Activated CD4-positive, alpha-beta T cell treated with anti-CD3 and anti-CD28 coated beads, Interleukin-2, amount 50 U/mL, for 4 hours (primary cell): ENCODE measurements at places on chromosomes 5 and 9.

- no peak for DNase-seq
Measured at GRCh38 chr9:118003240-118003639, 299.0 kb downstream of the TLR4 start.

DNA sequence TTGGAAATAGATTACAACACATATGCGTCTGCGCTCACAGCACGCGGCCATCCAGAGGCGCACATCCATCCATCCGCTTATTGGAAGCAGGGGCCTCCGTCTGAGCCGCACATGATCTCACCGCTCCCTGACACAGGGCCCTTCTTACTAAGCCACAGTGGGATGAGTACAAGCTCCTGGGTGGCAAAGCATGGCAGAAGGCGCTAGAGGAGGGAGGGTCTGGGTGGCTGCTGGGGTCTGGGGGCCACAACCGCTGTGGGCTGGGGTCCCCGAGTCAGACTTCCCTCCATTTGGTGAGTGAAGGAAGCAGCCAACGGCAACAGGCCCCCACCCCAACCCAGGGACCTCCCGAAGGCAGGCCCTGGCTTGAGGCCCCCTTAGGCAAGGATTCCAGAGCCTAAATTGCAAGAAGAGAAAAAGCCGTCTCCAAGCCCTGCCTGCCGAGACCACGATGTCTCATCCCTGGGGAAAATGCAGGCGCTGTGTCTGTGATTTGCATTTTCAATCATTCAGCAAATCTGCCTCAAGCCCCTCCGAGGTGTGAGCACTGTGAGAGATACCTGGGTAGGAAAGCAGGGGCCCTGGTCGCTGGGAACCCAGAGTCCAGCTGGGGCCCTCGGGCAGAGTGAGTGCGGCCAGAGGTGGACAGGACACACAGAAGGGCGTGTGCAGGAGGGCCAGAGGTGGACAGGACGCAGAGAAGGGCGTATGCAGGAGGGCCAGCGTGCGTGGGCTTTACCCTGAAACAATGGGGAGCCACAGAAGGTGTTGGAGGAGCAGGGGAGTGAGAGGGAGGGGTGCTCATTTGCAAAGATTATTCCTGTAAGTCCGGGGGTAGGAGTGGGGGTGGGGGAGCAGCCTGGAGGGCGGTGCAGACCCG, 135.7 kb downstream of the OLFM1 start:
- DNase-seq = no peak

GRCh38 chr5:107514305-107514704, 156.4 kb downstream of the EFNA5 start:
- DNase-seq = no peak

- DNase-seq = no peak
Measured at GRCh38 chr9:71955300-71955915, 44.0 kb downstream of the C9orf85 start.

DNA sequence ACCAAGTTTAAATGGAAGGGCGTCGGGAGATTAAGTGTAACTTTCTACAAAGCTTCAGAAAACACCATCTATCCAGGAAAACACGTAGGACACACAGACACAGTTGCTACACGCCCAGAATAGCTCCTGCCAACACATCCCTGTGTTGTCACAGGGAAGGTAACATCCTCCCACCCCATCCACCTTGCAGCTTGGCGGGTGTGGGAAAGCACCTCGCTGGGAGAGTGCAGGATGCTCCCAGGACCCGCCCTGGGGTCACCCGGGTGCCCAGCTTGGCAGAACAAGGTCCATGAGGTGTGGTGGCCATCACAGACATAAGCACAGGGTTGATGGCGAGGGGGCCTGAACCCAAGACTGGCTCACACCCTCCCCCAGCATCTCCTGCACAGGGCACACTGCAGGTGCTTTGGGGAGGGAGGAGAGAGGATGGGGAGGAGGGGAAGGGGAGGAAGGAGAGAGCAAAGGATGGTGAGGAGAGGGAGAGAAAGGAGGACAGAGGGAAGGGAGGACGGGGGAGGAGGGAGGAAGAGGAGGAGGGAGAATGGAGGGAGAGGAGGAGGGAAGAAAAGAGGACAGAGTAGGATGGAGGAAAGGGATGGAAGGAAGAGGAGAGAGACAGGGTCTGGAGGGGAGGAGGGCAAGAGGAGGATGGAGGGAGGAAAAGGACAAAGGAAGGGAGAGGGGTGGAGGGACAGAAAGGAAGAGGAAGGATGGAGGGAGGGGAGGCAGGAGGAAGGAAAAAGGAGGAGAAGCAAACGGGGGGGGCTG, 37.2 kb downstream of the GOLM1 start:
- DNase-seq = no peak

GRCh38 chr5:1199649-1200494, 1.5 kb upstream of the SLC6A19 start:
- no peak for DNase-seq

DNA sequence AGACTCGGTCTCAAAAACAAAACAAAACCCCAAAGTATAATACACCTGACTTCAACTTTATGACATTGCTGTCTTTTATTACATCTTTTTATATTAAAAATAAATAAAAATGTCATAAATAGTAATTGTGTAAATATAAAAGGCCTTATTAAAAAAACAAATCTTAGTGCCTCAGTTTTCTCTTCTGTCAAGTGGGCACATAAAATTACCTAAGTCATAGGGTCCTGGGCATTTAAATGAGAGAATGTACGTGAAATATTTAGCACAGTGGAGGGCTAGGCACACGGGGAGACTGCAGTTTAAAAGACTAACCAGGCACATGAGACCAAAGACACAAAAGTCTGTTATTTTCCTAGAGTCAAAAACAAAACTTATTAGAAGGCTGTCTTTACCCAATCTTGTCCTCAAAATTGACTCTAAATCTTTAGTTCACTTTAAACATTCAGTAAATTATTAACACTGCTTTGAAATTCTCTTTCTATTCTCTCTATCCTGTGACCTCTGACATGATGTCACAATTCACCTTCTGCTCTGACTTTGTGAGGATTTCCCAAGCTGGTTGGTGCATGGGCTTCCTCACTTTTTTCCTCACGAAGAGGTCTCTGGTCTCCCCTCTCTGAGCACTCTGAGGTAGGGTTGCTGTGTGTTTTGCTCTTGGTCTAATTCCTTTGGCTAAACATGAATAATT, 2.5 kb upstream of the RNF14 start:
- DNase-seq = no peak

- DNase-seq = no peak
Measured at GRCh38 chr9:81047280-81047679, 642.1 kb downstream of the TLE1 start.

- DNase-seq = no peak
Measured at GRCh38 chr5:107557051-107557658, 113.6 kb downstream of the EFNA5 start.

GRCh38 chr9:95085861-95086563, 231.5 kb downstream of the FANCC start:
- DNase-seq = no peak

DNA sequence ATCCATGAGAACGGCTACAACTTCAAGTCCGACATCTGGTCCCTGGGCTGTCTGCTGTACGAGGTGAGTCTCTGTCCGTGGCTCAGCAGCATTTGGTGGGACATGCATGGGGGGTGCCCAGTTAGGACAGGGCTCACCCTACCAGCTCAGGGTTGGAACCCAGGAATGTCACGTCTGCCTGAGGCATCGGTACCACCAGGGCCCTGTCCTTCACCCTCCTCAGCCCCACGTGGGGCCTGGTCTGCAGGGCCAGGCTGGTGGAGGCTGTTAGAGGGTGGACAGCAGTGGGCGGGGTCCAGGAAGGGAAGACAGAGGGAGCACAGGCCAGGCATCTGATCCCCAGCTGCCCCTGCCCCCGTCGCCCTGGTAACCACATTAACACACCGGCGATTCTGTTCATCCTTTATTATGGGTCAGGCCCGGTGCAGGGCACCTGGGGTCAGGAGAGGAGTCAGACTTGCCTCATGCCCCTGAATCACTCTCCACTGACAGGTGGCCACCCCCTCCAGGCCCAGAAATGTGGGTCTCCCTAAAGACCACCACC, 75.6 kb downstream of the PSMB7 start:
- DNase-seq = no peak

GRCh38 chr5:132232465-132232864, 4.8 kb upstream of the P4HA2 start:
- DNase-seq = no peak

DNA sequence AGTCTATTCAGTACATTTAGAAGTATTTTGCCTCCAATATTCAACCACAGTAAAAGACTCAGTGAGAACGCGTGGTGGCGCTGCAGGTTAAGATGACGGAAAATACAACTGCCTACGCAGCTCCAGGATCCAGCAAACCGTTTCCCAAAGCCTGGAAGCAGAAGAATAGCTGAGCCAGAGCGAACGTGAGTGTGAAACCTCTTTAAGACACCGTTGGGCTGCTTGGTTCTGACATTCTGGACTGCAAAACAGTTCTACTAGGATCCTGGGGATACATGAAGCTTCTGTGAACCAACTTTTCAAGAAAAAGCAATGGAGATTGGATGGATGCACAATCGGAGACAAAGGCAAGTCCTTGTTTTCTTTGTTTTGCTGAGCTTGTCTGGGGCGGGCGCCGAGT, at the start of gene PCDHB16:
Gene PCDHB16, plus strand, starts transcription at position 140 of the 400 bp plus-strand sequence. Its CDS starts 173 bp downstream, at position 313.
- DNase-seq = no peak

DNA sequence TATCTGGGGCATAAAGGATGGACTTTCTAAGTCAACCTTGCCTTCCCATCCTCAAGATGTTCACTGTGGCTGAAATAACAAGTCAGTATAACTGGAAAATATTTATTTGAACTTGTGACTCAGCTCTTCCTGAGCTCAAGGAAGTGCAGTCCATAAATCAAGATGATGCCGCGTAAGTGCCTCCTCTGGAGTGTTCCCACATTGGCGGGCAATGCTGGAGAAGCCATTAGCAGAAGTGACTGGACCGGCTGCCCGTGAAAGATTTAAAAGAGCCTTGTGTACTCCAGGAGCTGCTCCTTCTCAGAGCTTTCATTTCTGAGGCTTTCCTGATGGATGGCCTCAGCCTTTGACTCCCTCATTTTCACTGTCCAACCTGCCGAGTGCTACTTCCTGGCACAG, 17.4 kb downstream of the TMOD1 start:
- no peak for DNase-seq

DNA sequence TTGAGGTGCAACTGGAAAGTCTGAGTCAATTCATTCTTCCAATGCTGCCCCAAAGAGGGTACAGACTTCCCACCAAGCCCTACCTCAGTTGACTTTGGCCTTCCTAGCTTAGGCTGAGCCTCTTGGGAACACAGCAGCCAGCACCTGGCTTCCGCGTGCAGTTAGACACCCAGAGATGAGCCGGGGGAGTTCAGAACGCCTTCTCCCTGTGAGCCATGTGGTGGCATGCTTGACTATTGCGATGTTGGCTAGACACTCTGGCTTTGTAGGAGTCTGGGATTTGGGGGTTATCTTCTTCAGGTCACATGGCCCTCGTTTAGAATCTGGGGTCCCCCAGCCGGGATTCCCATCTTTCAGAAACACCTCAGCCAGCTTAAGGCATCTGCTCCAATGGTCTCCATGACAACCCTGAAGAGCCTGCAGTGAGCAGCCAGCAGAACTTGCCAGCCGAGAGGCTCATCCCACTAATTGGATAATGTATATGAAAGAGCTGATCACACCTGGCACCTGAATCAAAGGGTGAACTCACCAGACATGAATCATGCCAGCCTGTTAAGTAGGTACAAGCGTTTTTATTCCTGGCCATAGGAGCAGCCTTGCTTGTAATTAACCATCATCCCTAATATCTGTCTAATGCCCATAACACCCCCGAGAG, 167.5 kb downstream of the SYK start:
- DNase-seq = no peak

DNA sequence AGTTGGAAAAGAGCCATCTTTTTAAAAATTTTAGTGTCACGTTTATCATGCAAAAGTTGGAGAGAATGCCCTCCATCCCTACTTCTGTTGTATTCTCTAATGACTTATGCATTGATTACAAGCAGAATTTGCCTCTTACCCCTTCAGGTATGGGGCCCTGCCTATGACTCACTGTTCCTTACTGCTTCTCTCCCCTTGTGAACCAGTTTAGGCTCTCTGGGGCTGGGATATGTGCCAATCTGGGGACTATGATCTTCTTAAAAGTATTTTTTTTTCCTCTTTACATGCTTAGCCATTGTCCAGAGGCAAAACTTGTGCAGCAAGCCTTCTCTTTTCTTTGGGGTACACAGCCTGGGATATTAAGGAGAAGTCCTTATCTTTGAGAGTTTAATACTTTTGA, 37.4 kb downstream of the CAMK4 start:
- no peak for DNase-seq

DNA sequence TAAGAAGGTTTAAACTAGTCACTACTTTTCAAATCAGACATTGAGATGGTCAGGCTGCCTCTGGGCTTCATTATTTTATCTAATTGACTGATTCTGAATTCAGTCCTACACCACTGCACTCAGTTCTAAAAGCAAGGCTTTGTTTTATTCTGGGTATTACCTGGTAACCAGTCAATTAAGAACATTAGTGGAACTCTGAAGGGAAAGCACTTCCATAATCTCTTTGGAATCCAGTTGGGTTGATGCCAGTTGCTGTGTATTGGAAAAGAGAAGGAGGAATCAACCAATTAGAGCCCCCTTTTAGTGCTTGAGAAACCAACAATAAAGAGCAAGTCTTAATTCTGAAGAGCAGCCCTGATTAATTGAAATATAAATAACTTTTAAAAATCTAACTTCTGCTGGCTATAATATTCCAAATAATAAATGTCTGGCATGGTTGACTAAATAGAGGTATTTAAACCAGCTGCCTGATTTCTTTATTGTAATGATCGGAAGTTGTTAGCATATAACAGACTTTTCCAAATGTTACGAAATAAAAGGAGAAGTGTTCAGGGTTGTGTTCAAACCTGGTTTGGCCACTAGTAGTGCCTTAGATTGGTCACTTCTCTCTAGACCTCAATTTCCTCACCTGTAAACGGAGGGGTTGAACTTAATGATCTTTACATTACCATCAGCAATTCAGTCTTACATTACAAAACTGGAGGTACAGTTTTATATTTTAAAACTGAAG, 32.0 kb downstream of the CPEB4 start:
- DNase-seq = no peak

DNA sequence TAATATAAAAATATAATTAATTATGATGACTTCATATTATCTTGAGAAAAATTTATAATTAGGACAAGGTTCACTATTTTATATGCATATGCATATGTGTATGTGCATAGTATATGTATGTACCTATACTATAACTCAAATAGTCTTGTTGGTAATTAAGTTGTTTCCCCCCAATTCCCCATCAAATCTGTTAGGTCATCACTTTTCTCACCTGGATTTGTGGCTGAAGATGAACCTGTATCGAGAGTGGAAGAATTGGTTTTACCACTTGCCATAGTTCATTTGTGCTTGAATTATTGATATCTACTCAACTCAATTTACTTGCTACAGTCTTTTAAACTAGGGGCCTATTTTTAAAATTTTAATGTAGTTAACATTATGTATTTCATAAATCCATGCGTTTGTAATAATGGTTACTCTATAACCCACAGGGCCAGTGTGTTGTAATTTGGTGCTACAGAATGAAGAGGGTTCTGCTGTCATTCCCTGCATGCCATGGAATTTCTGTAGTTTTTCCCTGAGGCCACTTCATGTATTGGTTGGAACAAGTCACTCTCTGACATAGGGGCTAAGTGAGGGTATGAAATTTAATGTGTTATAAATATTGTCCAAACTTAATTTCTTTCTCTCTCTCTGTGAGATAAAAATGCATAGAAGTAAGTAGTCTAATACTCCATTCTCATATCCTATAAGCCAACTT, 74.9 kb downstream of the TAF11L14 start:
- no peak for DNase-seq

- DNase-seq = peak; percentile 49
Measured at GRCh38 chr5:132426525-132427138, 57.1 kb downstream of the SLC22A5 start.

GRCh38 chr5:173016598-173017046, 33.1 kb downstream of the ATP6V0E1 start:
- DNase-seq = no peak
